Stimulated activated CD8-positive, alpha-beta memory T cell treated with anti-CD3 and anti-CD28 coated beads, Interleukin-7, amount 100 ng/mL, for 48 hours (primary cell): ENCODE measurements at places on chromosomes 5 and 9.
A peak's percentile ranks its signal among the peaks of the same experiment; 100 is the strongest.

- DNase-seq: peak; percentile 5
Measured at GRCh38 chr9:122095010-122095767, 2.1 kb upstream of the TTLL11 start.

DNA sequence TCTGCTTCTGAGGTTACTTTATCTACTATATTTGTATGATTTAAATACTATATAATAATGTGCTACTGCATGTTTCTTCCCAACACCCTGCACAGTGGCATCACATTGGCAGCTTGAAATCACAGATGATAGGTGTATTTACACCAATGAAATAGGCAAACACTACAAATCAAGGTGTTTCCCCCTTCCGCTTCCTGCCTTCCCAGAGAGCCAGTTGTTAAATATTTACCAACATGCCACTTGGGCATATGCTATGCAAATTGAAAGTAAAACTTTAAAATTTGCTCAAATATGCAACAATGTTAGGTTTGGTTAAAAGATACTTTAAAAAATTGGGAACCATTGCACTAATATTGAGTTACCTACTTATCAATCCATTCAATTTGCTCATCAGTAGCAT, 58.2 kb upstream of the SMARCA2 start:
- DNase-seq: no peak

- no peak for DNase-seq
Measured at GRCh38 chr9:134734270-134734669, 92.7 kb downstream of the COL5A1 start.

DNA sequence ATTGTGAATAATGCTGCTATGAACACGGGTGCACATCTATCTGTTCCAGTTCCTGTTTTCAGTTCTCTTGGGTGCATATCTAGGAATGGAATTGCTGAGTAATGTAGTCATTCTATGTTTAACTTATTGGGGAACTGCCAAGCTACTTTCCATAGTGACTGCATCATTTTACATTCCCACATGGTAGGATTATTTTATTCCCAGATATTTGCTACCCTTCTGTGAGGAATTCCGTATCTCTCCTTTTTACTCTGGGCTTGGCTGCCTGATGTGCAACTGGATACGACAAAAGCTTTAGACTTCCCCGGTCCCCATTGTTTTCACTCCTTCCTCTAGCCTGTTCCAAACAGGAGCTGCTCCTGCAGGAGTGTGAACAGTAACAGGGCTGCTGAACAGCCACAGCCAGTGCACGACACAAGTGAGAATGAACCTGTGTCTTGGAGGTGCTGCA, 7.2 kb downstream of the TAS2R1 start:
- DNase-seq: no peak

DNA sequence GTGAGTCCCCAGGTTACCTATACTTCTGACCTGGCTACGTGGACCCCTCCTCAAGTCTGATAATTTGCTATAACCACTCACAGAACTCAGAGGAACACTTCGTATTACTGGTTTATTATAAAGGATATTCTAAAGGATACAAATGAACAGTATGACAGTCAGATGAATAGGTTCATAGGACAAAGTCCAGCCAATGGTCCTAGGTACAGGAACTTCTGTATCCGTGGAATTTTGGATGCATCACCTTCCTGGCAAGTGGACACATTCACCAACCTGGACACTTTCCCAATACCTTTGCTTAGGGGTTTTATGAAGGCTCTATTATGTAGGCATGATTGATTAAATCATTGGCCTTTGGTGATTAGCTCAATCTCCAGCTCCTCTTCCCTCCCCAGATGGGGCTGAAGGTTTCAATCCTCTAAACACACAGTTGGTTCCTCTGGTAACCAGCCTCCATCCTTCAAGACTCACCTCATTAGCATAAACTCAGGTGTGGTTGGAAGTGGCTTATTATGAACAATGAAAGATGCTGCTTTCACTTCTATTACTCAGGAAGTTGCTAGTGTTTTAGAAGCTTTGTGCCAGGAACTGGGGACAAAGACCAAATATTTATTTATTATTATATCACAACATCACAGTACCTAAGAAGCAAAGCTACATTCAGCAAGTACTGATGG, 149.6 kb upstream of the ELL2 start:
- no peak for DNase-seq

- no peak for DNase-seq
Measured at GRCh38 chr9:5516453-5517220, 6.3 kb downstream of the PDCD1LG2 start.

GRCh38 chr5:128671943-128672342, 133.9 kb upstream of the FBN2 start:
- no peak for DNase-seq

DNA sequence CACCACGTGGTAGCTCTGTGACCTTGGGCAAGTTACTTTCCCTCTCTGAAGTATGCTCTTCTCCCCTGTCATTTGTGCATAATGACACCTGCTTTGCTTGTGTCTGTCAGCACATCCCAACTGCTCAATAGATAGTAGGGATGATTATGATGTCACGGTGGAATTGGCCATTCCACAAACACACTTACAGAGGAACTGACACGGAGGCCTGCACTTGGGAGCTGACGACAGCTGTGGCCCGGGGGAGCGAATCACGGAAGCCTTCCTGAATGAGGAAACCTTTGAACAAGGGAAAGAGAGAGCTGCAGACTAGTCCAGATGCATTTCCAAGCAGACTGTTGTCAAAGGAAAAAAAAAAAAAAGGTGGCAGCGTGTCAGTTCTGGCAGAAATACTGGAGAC, 21.0 kb downstream of the TLX3 start:
- DNase-seq: no peak

- no peak for DNase-seq
Measured at GRCh38 chr5:77915346-77915745, 139.2 kb upstream of the TBCA start.

GRCh38 chr5:513216-514100, 10.8 kb downstream of the SLC9A3 start:
- no peak for DNase-seq

GRCh38 chr9:92717201-92718085, 47.2 kb downstream of the BICD2 start:
- DNase-seq: no peak

- no peak for DNase-seq
Measured at GRCh38 chr5:136149891-136150290, 17.2 kb downstream of the SMAD5 start.

DNA sequence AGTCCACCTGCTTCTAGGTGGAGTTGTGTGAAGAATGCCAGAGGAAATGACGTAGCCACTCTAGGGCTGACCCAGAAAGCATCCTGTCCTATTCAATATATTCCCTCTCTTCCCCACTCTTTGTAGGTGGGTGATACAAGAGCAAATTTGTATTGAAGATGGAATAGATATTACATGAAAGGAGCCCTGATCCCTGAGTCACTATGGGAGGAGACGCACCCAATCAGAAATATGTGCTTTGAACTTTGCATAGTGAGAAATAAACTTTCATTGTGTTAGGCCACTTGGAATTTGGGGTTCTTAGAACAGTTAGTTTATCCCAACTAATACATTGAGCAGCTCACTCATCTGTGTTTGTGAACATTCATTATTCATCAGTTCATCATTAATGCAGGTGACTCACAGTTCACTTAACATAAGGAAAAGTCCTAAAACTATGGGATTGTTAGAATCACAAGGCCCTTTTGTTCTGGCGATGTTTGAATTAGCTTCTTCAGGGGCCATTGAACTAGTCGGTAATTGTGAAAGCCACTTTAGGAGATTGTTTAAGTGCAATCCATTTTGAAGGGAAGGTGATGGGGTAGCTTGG, 26.9 kb upstream of the NTRK2 start:
- DNase-seq: no peak

DNA sequence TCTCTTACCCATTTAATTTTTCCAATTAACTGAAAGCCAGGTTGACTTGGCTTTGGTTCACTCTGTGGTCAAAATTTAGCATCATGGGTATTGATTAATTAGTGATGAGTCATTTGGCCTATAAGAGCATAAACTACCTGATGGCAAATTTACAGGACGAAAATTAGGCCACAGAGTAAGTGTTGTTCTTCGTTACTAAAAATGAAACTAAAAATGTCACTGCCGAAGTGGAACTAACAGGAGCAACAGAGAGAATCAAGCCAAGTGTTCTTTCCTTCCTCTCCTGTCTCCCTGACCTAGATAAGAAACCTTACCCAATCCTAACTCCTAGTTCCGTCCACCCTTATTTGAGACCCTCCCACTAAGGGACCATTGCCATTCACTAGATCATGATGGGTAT, 176.9 kb downstream of the RAB3C start:
- DNase-seq: no peak

GRCh38 chr9:137984005-137984404, 106.4 kb downstream of the CACNA1B start:
- DNase-seq: no peak

DNA sequence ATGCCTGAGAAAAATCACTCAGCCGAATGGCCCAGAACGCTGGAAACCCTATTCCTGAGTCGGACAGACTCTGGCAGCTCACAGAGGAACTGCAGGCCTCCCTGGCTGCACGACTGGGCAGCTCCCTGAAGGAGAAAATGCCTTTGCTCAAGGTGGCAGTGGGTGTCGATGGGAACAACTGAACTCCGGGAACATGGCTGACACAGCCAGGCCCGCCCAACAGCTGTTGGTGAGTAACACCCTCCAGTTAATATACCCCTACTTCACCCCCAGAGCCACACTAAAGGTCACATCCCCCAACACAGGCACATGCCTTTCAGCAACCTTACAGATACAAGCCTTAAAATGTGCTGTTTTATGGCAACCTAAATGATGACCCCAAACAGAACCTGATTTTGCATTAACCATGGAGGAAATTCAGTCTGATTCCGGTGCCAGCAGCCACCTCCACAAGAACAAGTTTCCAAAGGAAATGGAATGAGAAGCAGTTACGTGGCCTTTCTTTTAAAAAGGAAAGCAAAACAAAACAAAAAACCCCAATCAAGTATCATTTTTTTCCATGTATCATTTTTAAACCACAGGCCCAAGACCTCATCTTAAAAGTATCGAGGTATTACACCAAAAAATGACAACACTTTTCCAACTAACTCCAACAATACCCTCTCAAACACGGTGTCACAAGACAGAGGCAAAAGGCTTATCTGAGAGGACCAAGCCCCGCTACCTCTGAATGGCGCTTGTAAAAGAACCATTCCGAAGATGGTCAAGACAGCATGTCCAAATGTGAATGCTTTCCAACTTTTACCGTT, 3.1 kb downstream of the KLF9 start:
- no peak for DNase-seq

- DNase-seq: no peak
Measured at GRCh38 chr5:167652690-167653089, 638.8 kb upstream of the WWC1 start.

DNA sequence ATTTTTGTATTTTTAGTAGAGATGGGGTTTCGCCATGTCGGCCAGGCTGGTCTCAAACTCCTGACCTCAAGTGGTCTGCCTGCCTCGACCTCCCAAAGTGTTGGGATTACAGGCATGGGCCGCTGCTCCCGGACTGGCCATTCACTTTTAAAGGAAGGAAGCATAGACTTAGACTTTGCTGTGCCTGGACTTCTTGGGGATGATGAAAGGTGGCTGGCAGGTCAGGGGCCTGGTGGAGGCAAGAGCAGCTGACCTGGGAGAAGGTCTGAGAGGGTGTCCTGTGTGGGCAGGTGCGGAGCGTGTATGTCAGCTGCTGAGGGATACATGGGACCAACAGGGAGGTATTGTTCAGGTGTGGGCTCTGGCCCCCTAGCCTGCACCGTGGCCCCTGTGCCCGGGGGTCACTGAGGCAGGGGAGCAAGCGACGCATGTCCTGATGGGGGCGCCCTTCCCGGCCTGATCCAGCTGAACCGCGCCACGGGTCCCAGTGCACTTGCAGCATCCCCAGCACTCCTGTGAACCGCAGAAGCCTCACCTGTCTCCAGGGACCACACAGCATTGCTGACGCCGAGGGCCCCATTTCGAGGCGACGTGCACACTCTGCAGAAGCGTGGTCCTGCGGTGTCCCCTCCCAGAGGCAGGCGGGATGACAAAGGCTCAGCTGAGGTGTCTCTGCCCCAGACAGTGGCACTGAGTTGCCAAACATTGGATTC, 23.1 kb downstream of the NDUFS6 start:
- DNase-seq: no peak

GRCh38 chr5:94857111-94857510, 238.6 kb downstream of the SLF1 start:
- no peak for DNase-seq

DNA sequence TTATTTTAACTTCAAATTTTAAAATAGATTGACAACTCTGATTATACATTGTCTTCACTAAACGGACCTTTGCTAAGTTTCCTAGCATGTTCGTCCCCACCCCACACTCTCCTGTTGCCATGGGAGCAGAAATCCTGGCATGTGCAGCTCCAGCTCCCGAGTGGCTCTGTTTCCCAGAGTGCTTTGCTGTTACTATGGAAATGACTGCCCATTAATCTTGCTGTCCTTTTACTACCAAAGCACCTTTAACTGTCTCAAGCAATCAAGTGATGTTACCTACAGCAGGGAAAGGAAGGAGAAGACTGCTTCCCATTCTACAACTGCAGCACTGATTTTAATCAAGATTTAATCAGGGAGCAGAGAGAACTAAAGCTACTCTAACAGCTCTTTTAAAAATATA, 212.0 kb upstream of the KIF2A start:
- DNase-seq: no peak

- DNase-seq: no peak
Measured at GRCh38 chr5:167804512-167805220, 486.8 kb upstream of the WWC1 start.

GRCh38 chr9:26243726-26244125, 565.5 kb upstream of the TUSC1 start:
- no peak for DNase-seq

DNA sequence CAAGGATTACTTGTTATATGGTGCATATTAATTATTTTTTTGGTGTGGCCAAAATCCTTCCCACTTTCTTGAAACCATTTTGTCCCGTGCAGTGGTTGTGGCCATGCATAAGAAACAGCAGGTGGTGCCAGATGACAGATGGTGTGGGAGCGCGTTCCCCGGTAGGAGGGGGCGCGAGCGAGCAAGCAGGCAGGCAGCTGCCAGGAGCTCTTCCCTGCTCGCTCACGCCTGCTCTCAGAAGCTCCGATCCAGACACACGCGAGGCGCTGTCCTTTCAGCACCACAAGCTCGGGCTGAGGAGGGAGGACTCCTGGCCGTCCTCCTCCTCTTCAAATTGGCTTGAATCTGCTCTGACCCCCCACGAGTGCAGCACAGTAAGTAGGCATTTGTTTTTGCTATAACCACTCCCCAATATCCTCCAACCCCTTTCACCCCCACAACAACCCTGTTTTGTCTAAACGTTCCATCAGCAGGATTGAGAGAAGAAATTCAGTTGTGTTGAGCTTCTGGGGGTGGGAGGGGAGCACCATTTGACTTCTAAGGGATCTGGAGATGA, at the start of gene NSG2:
Gene NSG2, plus strand, starts transcription at position 237 of the 556 bp plus-strand sequence. CDS start 1,050 bp downstream, outside the sequence.
- peak; percentile 3 for DNase-seq

DNA sequence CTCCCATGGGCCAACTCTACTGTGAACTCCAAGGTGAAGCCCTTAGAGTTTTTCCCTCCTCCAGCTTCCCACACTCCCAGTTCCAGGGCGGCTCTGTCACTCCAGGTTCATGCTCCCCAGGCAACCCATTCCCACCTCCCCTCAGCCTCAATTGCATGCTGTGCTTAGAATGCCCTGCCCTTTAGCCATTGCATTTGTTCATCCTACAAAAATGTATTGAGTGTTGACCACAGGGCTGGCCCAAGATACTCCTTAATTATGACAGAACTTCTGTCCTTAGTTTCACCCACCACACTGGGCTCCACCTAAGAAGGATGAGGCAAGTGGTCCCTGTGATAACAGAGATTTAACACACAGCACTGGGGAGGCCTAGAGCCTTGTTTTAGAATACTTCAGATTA, 236.1 kb downstream of the ADAMTSL1 start:
- DNase-seq: no peak
